Stimulated activated CD4-positive, alpha-beta T cell treated with anti-CD3 and anti-CD28 coated beads, Interleukin-12 subunit alpha, Interleukin-12 subunit beta, amount 100 ng/mL, for 4 hours (primary cell): ENCODE measurements at places on chromosomes 4 and X.

GRCh38 chr4:61571761-61572559 is 371.8 kb downstream of the ADGRL3 start:
- DNase-seq, result no peak

- no peak for DNase-seq
Measured at GRCh38 chrX:38150993-38151392, 69.7 kb downstream of the SRPX start.

DNA sequence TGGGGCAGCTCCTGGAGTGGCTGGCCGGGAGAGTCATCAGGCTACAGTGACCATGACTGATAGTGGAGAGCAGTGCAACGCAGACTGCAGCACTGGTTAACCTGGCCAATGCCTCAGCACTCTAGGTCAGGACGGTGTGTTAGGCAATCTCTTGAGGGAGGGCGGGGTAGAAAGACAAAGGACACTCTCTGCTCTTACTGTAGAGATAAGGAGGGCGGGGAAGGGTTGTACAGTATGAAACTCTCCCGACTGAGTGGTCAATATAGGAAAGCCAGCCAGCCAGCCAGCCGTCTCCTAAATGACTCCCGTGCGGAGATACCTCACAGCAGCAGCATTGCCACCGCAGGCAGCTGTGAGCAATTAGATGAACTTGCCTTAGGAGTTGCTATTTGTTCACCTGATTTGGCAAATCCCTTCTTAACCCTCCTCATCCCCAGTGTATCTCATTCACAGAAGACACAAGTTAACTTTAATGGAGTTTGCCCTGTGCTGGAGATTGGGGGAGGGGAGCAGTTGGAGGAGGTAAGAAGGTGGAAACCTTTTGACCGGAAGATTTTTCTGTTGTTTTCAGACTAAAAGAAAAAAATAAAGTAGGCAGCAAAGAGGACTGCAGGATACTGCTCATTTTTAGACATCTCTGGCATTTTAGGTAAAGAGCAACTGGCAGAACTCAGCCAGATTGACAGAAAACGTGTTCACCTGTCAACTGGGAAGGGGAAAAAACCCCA is 330.5 kb downstream of the HNRNPD start:
- DNase-seq, result no peak

DNA sequence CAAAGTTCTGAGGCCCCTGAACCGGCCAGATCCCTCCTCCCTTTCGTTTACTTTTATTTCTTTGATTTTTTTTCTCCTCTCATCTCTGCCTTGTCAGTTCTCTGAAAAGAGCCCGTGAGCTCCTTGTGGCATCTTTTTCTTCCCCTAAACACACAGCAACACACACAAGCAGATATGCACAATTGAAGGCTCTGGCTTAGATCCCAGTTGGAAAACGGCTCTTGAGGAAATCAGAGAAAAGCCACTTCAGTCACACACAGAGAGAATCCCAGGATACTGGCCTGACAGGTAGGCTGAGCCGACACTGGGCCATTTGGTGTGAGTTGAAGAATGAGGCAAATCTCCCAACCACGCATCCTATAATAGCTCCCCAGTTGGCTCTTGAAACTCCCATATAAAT is 12.9 kb downstream of the DIPK2B start:
- no peak for DNase-seq

- no peak for DNase-seq
Measured at GRCh38 chrX:133414406-133415275, 648 bp downstream of the GPC4 start.
